ENCODE measurements at places on chromosomes 2 and 18.
A peak's percentile ranks its signal among the peaks of the same experiment; 100 is the strongest.

- H3K27ac ChIP-seq: no peak overlapping the region
- no peaks in the 10 kb centered on the region for H3K27me3 ChIP-seq
- DNase-seq: no peak
- H3K36me3 ChIP-seq: no peaks in the 10 kb centered on the region
- no peak overlapping the region for H3K4me3 ChIP-seq
Measured at GRCh38 chr2:186457908-186458307, 28.2 kb upstream of the ZC3H15 start.

GRCh38 chr18:35131387-35132020 lies 90.3 kb downstream of the MAPRE2 start:
- H3K4me1 ChIP-seq: no peaks in the 10 kb centered on the region
- H3K4me3 ChIP-seq: no peak overlapping the region
- no peak overlapping the region for H3K27ac ChIP-seq
- DNase-seq: no peak
- no peaks in the 10 kb centered on the region for H3K27me3 ChIP-seq
- H3K36me3 ChIP-seq: peaks cover 98% of the 10 kb centered on the region

DNA sequence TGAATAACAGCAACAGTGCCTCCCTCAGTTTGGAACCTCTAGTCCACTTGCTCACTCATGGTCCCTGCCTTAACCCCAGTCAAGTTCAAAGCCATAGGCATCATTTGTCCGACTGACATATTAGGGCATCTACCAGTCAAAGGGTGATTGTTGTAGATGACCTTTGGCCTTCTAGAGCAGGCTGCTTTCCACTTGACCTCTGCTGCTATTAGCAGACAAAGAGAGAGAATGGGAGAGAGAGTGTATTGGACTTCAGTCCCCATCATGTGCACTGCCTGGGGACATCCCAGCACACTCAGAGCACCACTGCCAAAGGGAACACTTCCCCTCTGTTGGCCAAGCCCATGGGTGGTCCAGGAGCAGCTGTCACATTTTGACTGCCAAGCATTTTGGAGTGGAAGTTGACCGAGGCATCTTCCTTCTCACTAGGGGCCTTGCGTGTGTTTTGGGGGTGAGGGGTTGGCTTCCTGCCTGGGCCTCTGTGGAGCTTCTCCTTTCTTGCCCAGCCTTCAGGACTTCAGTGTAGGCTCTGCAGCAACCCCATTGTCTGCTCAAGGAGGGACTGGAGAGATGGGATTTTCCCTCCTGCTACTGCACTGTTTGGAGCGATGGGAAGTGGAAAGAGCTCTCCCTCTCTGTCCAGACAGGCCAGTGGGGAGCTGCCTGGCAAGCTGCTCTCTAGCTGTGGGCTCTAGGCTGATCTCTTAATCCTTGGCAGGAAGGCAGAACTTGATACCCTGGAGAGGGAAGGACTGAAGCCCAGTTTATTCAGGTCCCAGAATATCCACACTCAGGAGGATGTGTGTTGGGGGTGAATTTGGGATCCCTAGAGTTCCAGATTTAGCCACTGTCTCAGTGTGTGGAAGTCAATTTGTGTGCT lies 68.1 kb downstream of the TMEM247 start:
- H3K4me1 ChIP-seq: peaks cover 17% of the 10 kb centered on the region
- DNase-seq: no peak
- no peaks in the 10 kb centered on the region for H3K36me3 ChIP-seq

- DNase-seq: no peak
- no peaks in the 10 kb centered on the region for H3K27me3 ChIP-seq
- H3K36me3 ChIP-seq: no peaks in the 10 kb centered on the region
- H3K4me1 ChIP-seq: no peaks in the 10 kb centered on the region
- H3K4me3 ChIP-seq: no peak overlapping the region
Measured at GRCh38 chr2:217790681-217791392, 212.0 kb downstream of the TNS1 start.

GRCh38 chr18:67068608-67069007 lies 447.9 kb downstream of the DSEL start:
- no peaks in the 10 kb centered on the region for H3K36me3 ChIP-seq
- H3K4me1 ChIP-seq: no peaks in the 10 kb centered on the region
- H3K4me3 ChIP-seq: no peak overlapping the region
- DNase-seq: no peak

- no peak overlapping the region for H3K27ac ChIP-seq
- no peak overlapping the region for H3K4me3 ChIP-seq
- DNase-seq: no peak
- H3K36me3 ChIP-seq: no peaks in the 10 kb centered on the region
- no peaks in the 10 kb centered on the region for H3K4me1 ChIP-seq
Measured at GRCh38 chr2:235675678-235676535, 182.1 kb downstream of the AGAP1 start.

DNA sequence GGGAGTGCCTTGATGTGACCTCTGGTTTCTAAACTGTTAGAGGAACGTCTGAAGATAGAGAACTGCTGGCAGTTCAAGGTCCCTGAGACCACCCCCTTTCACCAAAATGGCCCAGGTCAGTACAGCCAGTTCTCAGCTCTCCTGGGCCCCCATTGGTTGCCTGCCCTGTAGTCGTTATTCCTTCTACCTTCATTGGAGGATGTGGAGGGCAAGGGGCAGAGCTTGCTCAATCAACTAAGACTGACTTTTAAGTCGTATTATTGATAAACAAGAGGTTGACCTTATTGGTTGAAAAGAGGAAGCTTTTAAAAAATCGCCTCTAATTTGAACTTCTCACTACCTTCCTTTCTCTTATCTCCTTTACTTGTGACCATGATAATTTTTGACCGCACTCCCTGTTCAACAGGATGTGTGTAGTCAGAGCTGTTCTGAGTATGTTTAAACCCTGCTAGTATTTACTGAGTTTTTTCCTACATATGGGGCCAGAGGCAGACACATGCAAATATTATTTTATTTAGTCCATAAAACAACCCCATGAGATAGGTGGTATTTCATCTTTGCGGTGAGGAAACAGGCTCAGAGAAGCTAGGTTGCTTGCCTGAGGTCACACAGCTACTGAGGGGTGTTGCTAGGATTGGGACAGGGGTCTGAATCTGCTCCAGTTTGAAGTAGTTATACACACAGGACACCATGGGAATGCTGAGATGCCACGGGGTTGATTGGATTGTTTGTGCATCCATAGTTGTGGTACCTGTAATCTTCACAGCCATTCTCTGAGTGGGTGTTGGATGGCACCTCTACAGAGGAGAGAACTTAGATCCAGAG lies 65.9 kb downstream of the TMEM247 start:
- H3K27me3 ChIP-seq: no peaks in the 10 kb centered on the region
- H3K36me3 ChIP-seq: no peaks in the 10 kb centered on the region
- no peak for DNase-seq
- H3K27ac ChIP-seq: peak overlapping the region; percentile 65

DNA sequence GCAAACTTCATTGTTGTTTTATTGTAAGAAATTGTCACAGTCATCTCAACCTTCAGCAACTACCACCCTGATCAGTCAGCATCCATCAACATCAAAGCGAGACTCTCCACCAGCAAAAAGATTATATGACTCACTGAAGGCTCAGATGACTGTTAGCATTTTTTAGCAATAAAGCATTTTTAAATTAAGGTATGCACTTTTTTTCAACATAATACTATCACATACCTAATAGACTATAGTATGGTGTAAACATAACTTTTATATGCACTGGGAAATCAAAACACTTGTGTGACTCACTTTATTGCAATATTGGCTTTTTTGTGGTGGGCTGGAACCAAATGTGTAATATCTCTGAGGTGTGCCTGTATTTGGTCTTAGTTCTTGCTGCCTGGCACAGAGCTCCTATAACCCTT lies 15.6 kb downstream of the SCN1A start:
- H3K36me3 ChIP-seq: no peaks in the 10 kb centered on the region
- H3K27me3 ChIP-seq: no peaks in the 10 kb centered on the region
- DNase-seq: no peak

- no peaks in the 10 kb centered on the region for H3K36me3 ChIP-seq
- H3K4me3 ChIP-seq: no peak overlapping the region
- no peaks in the 10 kb centered on the region for H3K4me1 ChIP-seq
- no peak for DNase-seq
- H3K27me3 ChIP-seq: no peaks in the 10 kb centered on the region
- no peak overlapping the region for H3K27ac ChIP-seq
Measured at GRCh38 chr2:138193416-138194213, 229.3 kb downstream of the HNMT start.

- no peak for DNase-seq
- no peaks in the 10 kb centered on the region for H3K27me3 ChIP-seq
- H3K4me1 ChIP-seq: no peaks in the 10 kb centered on the region
- H3K27ac ChIP-seq: no peak overlapping the region
- no peaks in the 10 kb centered on the region for H3K36me3 ChIP-seq
Measured at GRCh38 chr2:74944987-74945787, 13.3 kb upstream of the POLE4 start.

- no peaks in the 10 kb centered on the region for H3K27me3 ChIP-seq
- H3K4me1 ChIP-seq: no peaks in the 10 kb centered on the region
- no peak overlapping the region for H3K4me3 ChIP-seq
- H3K27ac ChIP-seq: no peak overlapping the region
- no peaks in the 10 kb centered on the region for H3K36me3 ChIP-seq
- no peak for DNase-seq
Measured at GRCh38 chr2:97267411-97268074, 154.6 kb downstream of the ANKRD36 start.

DNA sequence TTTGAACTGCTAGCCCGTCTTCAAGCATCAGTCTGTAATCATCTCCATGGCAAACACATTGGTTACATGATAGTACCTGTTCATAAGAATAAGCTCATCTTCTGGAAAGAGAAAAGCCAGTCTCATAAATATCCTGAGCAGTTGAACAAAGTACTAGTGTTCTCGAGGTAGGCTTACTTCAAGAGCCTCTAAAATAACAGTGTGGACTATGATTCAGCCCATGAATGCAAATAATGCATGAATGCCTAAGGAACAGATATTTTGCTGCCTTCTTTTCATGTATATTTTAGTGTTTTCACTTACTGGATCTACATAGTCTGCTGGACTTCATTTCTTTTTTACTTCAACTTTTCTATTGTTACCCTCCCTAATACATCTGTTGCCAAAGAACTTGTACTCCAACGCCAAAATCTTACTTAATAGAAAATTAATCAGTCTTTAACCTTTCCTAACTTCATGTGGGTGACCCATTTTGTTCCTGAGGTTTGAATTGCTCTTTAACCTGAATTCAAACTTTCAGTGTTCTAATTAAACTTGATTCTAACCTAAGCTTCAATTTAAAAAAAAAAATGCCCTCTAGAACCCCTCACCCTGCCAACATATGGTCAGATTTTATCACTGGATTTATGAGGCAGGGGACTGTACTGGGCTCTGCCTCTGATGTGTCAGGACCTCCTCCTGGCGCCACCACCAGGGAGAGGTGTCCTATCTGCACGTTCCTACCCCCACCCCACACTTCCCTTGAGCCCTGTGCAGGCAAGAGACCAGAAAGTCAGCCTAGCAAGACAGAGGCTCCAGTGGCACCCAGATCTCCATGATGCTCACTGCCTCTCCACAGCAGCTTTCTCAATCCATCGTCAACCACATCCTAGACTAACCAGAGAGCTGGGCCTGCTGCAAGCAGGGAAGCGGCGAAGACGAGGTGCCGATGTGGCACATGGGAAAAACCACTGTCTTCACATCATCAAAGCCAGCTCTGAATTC lies 264.7 kb upstream of the ID2 start:
- no peaks in the 10 kb centered on the region for H3K4me1 ChIP-seq
- H3K27me3 ChIP-seq: peaks cover 3% of the 10 kb centered on the region
- no peaks in the 10 kb centered on the region for H3K36me3 ChIP-seq
- no peak overlapping the region for H3K4me3 ChIP-seq

DNA sequence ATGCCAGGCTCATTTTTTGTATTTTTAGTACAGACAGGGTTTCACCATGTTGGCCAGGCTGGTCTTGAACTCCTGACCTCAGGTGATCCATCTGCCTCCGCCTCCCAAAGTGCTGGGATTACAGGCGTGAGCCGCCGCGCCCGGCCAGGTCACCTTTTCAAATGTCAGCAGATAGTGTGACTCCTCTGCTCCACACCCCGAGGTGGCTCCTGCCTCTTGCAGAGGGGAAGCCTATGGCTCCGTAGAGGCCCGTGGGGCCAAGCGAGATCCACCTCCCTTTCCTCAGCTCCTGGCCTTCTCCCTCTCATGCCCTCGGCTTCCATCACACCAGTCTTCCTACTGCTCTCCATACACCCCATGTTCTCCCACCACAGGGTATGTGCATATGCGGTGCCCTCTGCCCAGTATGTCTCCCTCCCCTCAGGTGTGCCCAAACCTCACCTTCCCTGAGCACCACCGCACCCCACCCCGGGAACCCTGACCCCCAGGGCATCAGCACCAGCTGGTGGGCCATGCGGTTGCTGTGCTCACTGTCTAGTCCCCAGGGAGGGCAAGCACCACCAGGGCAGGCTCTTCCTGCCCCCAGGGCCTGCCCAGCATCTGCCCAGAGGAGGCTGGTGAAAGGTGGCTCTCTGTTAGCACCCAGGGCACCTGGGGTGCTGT lies 10.7 kb downstream of the GPR17 start:
- no peak for DNase-seq
- no peaks in the 10 kb centered on the region for H3K27me3 ChIP-seq
- no peak overlapping the region for H3K4me3 ChIP-seq

- no peaks in the 10 kb centered on the region for H3K4me1 ChIP-seq
- H3K27me3 ChIP-seq: no peaks in the 10 kb centered on the region
- no peak for DNase-seq
Measured at GRCh38 chr2:216971593-216971992, 111.7 kb upstream of the TNP1 start.

GRCh38 chr18:14086458-14087231 lies 45.6 kb downstream of the ZNF519 start:
- H3K4me3 ChIP-seq: no peak overlapping the region
- H3K4me1 ChIP-seq: no peaks in the 10 kb centered on the region
- H3K27me3 ChIP-seq: no peaks in the 10 kb centered on the region
- H3K36me3 ChIP-seq: no peaks in the 10 kb centered on the region

GRCh38 chr2:163778045-163778781 lies 42.4 kb upstream of the FIGN start:
- H3K36me3 ChIP-seq: no peaks in the 10 kb centered on the region
- no peak for DNase-seq
- no peaks in the 10 kb centered on the region for H3K27me3 ChIP-seq
- no peak overlapping the region for H3K4me3 ChIP-seq
- no peaks in the 10 kb centered on the region for H3K4me1 ChIP-seq

- no peak for DNase-seq
- H3K27me3 ChIP-seq: no peaks in the 10 kb centered on the region
- H3K4me3 ChIP-seq: no peak overlapping the region
- H3K27ac ChIP-seq: no peak overlapping the region
- H3K36me3 ChIP-seq: no peaks in the 10 kb centered on the region
Measured at GRCh38 chr2:241000831-241001321, 2.5 kb downstream of the SNED1 start.

Measured in naive thymus-derived CD4-positive, alpha-beta T cell (primary cell).